ENCODE measurements at places on chromosomes 16 and 17.

GRCh38 chr17:60602871-60603270 lies 2.9 kb downstream of the PPM1D start:
- no peak for DNase-seq

DNA sequence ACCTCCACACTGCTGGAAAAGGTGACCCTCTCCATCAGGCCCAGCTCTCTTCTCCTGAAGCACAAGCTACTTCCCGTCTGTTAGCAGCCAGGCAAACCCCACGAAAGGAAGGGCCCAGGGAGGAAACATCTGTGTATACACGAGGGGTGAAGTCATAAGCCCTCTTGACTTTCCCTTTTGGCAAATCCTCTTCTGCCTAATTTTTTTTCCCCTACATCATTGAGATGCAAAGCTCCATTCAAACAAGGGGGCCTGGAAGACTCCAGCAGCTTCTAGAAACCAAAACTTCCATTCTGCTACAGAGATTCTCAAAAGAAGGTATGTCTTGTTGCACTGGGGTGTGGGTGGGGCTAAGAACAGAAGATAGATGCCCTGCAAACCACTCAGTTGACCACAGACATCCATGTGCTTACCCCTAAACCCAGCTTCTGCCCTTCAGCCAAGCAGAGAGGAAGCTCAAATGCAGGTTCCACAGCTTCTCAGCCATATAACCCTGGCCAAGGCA lies 145.6 kb upstream of the RCVRN start:
- no peak for DNase-seq

GRCh38 chr17:976312-976711 lies 3.3 kb downstream of the NXN start:
- DNase-seq = no peak

- no peak for DNase-seq
These were observed 13.3 kb downstream of the HERPUD1 start for GRCh38 chr16:56944954-56945839.

GRCh38 chr17:42857389-42857788 lies 6.4 kb downstream of the AOC3 start:
- DNase-seq = no peak

Measured in central memory CD4-positive, alpha-beta T cell (primary cell).